ENCODE measurements at places on chromosomes 5 and 9.

GRCh38 chr9:92294297-92294676 lies 790 bp upstream of the IARS1 start:
- DNase-seq: no peak

DNA sequence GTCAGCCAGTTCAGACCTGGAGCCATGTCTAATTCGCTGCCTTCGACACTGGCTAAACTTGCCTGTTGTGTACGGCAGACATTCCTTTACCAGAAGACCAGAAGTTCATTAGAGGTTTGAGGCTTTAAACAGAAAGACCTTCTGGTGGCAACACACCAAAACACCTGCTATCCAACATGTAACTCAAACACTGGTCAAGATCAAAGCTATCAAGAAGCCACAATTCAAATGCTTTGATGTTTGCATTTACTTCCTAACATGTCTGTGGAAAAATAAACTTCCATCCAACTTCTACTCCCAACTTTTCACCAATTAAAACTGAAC lies 91.0 kb upstream of the RETREG1 start:
- no peak for DNase-seq

GRCh38 chr9:98504298-98505282 lies 204.1 kb downstream of the GABBR2 start:
- no peak for DNase-seq

DNA sequence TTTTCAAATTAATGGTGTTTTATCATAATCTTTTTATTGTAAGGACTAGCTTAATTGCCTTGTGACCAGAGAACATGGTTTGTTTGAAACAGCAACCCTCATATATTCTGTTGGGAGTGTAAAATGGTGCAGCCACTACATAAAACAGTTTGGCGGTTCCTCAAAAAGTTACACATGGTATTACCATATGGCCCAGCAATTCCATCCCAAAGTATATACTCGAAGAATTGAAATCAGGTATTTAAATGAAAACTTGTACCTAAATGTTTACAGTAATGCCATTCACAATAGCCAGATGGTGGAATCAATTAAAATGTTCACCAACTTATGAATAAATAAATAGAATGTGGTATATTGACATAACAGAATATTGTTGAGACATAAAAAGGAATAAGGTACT lies 14.8 kb upstream of the IL33 start:
- DNase-seq: no peak

DNA sequence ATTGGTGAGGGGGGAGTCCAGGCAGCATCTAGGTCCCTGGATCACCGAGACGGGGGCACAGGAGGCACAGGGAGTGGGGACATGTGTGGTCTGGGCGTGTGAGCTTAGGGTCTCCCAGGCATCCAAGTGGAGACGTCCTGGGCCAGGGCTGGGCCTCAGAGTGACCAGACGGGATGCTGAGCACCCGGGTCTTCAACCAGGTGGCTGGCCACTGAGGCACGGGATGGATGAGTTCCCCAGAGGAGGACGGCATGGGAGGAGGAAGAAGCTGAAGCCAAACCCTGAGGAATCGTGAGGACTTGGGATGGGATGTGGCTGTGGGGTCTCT lies 88.0 kb downstream of the LMX1B start:
- DNase-seq: no peak

DNA sequence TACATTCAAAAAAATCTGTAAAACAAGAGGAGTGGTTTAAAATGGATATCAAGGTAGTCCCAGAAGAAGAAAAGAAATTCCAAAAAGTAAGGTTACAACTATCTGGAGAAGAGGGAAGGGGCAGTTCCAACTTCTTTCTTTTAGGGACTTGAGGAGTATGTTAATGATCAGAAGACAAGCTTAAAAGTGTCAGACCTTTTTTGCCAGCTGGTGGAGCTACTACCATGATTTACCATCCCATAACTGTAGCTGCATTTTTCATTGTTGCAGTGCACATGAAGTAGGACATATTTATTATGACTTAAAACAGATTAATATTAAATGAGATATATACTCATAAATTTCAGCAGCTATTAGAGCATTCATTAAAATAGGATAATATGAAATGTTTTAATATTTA lies 158.5 kb upstream of the RGS7BP start:
- DNase-seq: no peak

DNA sequence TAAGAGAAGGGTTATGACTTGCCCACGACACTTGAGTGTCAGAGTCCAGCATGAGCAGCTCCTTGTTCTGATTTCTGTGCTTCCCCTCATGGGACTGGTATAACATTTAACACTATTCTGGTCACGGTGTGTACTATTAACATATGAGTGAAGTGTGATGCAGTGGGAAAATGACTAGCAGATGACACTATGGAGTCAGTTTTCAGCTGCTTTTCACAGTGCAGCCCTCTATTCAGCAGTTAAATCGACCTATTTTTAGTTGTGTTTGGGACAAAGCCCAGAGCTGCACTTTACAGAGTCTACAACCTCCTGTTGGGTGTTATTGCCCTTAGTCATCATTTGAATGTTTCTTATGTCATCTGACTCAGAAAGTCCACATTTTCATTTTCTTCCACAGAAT lies 59.1 kb downstream of the CHSY3 start:
- peak; percentile 83 for DNase-seq

DNA sequence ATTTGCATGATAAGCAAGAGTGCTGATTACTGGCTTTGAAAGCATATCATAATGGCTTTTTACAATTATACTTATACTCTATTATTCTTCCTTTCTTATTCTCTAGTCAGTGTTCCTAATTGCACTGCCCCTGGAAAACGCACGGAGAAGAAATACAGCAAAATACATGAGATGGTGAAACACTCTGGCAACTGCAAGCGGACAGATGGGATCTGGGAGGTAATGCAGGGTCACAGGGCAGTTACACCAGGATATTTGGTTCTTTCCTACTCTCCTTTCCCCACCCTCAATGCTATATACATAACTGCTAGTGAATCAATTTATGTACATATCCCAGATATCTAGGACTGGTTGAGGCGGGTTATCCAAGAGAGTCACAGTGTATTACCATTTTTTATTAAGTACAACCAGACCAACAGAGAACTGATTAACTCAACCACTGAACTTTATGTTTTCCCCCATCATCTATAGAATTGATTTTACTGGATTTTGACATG lies 423.7 kb downstream of the ZSWIM6 start:
- DNase-seq: no peak

- DNase-seq: no peak
Measured at GRCh38 chr5:95163079-95163478, 121.8 kb downstream of the MCTP1 start.

DNA sequence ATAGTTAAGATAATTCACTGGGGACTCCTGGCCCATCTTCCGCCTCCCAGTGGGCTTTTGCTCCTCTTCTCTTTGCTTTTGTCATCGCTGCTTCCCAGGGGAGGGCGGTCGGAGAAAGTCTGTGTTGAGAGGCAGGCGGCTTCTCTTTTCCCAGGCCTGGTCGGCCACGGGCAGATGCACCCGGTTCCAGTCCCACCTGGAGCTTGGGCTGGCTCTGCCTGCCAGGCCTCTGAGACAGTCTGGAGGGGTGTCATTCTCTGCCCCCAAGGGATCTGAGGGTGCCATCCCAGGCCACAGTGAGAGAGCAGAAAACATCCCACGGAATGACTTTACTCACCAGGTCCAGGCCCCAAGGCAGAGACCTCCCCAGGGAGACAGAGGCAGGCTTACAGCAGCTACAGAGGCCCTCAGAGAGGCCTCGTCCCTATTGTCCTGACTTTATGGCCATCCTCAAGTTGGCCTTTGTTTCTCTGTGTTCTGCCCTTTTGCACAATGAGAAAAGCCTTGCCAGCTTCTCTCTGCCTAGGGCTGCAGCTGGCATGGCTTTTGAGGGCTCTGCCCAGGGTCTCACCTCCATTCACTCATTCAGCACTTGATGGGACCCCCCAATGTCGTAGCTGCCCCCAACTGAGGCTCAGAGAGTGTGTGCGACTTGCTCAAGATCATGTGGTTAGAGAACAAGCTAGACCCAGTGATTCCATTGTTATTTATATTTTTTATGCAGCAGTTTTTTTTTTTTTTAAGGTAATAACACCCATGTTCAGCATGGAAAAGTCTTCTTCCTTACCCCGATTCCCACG lies 44.2 kb upstream of the BOD1 start:
- DNase-seq: no peak

DNA sequence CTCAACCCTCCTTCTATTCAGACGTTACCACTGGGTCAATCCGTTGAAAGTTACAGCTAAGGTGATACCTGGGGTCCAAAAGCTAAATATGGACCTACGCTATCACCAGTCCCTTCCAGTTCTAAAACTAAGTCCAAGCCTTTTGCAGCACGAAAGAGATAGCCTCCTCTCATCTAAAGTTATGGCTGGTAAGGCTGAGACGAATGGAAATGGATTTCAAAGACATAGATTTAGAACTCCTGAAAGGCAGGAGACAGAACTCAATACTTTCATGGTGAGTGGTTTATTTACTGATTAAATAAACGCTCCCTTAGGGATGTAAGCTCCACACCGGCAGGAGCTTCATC lies 751 bp upstream of the RIC1 start:
- no peak for DNase-seq

DNA sequence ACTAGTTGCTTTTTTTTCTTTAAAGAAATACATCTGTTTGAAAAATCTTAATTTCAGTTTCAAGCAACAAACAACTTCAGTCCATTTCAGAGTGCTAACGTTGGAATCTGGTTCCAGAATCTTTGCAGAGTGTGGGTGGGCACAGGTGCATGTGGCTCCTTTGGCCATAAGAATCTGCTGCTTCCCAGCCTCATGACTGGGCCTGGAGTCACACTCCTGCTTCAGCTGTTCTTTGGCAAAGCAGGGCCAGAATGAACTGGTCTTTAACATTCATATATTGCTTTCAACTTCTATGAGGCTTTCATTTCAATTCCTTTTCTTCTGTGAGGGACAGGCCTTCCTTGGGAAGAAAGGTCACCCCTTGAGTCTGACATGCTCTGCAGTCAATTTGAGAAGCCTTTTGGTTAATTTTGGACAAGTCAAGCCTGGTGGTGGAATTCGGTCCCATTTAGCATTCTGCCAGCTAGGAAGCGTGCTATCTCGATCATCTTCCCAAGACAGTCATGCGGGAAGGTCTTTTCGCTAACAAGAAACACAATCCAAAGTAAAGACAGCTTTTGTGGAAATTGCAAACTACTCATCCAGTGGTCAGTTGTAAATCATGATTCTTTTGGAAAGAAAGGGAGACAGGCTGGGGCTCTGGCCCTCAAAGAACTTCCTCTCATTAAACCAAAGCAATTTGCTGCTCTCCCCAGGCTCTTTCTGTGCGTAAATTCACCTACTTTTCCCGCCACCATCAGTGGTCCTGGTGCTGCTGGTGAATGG lies 55.2 kb downstream of the SLC1A3 start:
- DNase-seq: no peak

GRCh38 chr5:179290681-179291540 lies 54.4 kb downstream of the ADAMTS2 start:
- DNase-seq: no peak

- DNase-seq: no peak
Measured at GRCh38 chr5:2753452-2754420, 2.3 kb upstream of the IRX2 start.

- no peak for DNase-seq
Measured at GRCh38 chr9:26756881-26757280, 135.7 kb downstream of the CAAP1 start.

DNA sequence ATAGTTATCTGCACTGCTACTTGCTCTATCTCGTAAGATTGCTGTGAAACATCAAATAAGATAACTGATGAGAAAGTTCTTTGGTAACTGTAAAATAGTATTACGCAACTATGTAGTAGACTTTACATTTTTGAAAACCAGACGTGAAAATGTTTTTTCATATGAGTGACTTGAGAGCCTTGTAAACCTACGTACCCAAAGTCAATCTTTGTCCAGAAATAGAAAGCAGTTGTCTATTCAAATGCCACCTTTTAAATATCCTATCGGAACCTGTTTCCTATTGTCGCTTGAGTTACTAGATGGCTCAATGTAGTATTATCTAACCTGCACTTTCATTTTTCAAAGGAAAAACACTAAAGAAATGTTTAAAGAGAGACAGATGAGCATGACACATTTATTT lies 1.6 kb downstream of the FNIP1 start:
- DNase-seq: no peak

DNA sequence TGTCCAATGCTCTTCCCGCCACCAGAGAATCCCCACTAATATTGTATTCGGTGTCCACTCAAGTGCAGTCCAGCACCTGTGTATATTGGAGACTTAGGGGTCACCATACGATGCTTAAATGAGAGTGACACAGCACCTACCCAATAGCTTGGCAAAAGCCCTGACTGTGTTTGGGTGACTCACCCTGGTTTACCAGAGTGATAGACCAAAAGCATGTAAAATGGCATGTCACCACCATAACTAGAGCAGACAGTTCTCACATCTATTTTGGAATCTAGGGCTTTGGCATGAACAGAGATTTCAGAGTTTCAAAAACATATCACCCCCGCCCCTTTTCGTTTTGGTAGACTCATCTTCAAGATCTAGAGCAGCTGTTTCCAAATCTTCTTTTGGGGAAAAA lies 217.3 kb upstream of the RASEF start:
- DNase-seq: no peak

DNA sequence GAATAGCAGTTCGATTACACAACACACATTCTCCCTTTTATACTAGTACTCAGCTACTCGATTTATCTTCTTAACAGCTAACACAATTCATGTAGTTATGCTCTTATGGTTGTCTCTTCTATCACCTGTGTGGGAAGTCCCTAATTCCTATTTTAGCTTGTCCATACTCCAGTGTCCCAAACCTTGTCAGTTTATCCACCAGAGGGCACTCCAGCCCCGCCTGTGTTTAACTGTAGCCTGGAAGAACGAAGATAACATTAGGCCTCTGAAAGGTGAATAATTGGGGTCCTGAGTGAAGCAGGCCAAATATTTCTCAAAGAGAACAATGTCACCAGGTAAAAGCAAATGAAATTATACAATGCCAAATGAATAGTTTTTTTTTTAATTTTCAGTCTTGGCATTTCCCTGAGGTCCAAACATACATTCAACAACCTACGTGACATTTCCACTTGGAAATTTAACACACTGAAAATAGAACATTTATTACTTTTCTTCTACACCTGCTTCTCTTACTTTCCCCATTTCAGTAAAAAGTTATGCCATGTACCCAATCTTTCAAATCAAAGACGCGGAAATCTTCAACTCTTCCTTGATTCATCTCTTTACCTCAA lies 560.7 kb downstream of the HTR1A start:
- DNase-seq: peak; percentile 12

DNA sequence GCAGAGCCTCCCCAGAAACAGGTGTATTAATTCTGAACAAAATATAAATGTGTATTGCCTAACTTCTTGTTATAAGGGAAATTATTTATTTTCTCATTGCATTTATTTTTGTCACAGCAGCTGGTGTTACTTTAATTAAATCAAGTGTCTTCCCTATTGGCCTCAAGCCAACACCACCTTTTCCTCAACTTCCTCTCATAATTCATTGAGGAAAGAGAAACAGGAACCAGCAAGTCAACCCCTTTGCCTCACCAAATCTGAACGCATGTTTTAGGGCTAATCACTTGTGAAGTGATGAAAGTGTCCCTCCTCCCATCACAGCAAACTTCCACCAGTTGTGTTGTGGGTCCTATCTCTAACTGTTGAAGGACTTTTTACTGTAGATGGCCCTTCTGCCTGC lies 73.1 kb downstream of the DIRAS2 start:
- no peak for DNase-seq

- no peak for DNase-seq
Measured at GRCh38 chr9:74358959-74359358, 138.2 kb upstream of the RORB start.

- no peak for DNase-seq
Measured at GRCh38 chr5:112205846-112206245, 213.2 kb downstream of the EPB41L4A start.
